ENCODE measurements at places on chromosomes 1 and 21.

DNA sequence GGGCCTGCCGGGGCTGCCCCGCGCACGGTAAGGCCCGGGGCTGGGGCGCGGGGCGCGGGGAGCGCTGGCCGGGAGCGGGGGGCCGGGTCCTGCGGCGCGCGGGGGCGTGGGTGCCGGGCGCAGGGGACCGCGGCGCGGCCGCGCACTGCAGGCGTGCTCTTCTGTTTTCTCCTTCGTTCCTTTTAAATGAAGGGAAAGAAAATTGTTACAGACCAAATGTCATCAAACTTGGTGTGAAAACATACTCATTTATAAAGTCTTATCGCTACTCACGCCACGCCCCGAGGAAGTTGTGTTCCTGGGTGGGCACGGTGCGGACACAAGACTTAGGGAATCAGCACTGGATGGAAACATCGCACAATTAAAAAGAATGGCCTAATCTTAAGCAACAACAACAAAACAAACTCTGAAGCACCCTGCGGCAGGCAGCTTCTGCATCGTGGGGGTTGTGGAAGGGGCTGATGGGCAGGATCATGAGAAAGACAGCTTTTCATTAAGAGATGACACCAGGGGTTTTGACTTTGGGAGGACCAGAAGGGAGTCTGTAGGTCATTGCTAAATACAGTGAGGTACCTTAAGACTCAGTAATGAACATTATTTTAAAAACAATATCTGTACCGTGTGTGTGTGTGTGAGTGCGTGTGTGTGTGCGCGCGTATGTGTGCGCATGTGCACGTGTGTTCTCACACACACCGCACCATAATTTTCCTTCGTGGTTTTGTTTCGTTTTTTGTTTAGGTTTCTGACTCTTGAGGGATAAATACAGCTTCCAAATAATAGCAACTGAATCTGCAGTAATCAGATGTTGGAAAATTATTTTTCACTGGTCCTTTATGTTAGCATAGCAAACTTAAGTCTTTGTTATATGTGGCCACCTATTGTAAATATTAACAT lies 548 bp downstream of the B3GALT5 start:
- DNase-seq, result no peak

- peak; percentile 36 for DNase-seq
These were observed 114.9 kb upstream of the SLC45A1 start for GRCh38 chr1:8203056-8203455.

DNA sequence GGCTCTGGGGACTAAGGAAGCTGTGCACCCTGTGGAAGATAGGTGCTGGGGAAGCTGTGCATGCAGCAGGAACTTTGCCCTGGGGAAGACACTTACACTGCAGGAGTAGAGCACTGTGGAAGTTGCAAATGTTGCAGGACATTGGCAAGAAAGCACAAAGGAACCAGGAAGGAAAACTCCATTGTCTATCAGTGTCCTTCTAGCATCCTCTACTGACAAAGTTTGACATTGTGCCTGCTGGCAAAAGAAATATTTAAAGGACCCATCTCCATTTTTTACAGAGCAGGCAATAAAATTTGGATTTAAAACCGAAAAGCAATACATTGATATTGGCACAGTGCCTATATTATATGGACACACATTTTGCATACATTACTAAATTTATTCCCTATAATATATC lies 394.1 kb downstream of the PBX1 start:
- no peak for DNase-seq

GRCh38 chr1:174968750-174969244 lies 30.9 kb upstream of the CACYBP start:
- DNase-seq, result peak; percentile 76

GRCh38 chr1:158331481-158332150 lies at the start of gene CD1B:
Gene CD1B (minus strand): TSS chr1:158331531. CDS start chr1:158331423, 108 bp downstream.
- DNase-seq, result no peak

GRCh38 chr1:29240400-29240837 lies 4.1 kb downstream of the PTPRU start:
- no peak for DNase-seq

DNA sequence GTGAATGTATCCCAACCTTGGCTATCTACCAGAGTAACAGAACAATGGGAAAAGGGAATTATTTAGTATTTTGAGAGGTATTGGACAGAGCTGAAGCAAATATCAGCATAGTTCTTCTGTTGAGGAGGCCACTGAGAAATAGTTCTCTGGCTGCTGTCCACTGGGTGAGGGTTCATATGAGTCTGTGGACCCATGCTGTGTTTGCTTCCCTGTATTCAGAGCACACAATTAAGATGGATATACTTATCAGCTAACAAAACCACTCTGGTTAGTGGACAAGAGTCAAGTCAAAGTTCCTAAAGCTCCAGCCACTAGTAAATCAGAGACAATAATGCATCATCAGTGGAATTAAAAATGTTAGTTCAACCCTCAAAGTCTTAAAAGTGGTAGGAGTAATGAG lies 66.1 kb downstream of the RGS18 start:
- DNase-seq, result no peak

- DNase-seq, result no peak
These were observed 62.6 kb upstream of the COL6A1 start for GRCh38 chr21:45918835-45919447.

DNA sequence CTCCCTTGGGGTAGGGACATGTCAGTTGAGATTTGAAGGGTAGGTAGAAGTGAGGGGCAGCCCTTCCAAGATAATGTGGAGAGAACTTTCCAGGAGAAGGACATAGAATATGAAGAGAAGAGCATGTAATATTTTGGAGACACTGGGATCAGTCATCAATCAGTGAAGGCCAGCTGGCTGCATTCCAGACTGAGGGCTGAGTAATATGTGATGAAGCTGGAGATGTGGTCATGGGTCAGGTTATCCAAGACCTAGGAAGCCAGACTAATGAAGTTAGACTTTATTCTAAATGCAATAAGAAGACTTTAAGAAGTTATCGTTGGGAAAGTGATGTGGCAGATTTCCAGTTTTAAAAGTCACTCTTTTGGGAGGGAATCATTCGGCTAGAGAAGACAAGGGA lies 262.0 kb downstream of the HMCN1 start:
- peak; percentile 97 for DNase-seq

GRCh38 chr1:7902478-7903085 lies 38.1 kb downstream of the TNFRSF9 start:
- peak; percentile 77 for DNase-seq

DNA sequence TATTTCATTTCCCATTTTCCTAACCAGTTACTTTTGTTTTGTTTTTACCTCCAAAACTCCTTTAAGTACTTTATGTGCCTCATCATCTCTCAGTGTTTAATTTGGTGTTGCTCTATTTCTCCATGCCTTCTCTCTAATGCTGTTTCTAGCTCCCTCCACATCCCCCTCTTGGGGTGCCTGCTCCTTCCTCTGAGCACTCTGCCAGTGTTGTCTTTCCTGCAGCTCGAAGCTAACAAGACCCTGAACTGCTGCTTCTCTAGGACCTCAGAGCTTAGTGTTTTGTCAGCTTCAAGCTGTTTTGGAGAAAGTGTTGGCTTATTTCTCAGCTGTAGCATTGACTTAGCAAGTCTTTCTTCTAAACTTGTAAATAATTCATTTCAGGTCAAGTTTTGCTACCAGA lies 290.6 kb downstream of the DPYD start:
- DNase-seq, result no peak

DNA sequence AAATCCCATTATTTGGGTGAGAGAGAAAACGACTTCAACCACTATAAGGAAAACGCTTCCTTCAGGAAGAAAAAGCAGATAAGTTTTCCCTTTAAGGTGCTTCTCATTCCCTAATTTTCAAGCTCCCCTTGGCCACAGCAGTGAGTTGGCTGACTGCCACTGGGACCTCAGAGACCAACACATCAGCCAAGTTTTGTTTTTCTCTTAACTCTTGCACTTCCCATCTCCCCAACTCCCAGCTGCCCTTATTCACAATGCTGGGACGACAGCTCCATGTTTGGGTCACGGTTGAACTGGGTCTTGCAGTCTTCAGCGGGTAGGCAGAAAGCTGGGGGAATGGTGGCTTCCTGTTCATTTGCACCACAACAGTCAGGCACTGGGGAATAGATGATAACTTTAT lies 18.9 kb downstream of the SGIP1 start:
- peak; percentile 45 for DNase-seq

DNA sequence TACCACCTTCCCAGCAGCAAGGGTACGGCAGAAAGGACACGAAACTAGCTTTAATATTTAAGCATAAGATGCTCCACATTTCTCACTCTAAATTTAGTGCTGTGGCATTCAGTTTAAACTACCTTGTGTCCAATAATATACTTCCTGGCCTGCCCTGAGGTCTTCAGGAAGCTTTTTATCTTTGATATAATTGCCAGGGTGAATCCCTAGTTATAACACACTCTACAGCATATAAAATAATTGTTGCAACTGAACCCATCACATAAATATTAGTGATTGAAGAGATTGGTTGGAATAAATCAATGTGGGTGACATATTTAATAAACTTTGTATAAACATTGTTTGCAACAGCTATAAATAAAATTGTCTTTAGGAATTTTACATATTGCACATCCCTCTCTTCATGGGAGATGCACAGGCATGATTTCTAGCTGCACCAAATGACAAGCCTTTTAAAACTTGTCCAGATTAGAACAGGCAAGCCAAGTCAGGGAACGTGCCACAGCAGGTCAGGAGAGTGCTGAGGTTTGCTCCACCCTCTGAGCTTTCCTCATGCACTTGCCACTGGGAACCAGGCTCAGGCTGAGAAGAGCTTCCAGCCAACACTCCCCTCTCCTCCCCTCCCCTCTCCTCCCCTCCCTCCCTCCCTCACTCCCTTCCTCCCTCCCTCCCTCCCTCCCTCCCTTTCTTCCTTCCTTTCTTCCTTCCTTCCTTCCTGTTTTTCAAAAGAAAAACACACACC lies 623.2 kb upstream of the PKN2 start:
- DNase-seq, result no peak

DNA sequence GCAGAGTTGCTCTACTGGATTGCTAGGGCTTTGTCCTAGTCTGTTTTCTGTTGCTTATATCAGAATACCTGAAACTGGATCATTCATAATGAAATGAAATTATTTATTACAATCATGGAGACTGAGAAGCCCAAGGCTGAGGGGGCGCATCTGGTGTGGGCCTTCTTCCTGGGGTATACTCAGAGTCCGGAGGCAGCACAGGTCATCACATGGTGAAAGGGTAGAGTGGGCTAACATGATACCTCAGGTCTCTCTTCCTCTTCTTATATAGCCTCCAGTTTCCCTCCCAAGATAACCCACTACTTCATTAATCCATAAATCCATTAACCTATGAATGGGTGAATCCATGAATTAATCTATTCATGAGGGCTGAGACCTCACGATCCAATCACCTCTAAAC lies 667.6 kb upstream of the NCAM2 start:
- no peak for DNase-seq

DNA sequence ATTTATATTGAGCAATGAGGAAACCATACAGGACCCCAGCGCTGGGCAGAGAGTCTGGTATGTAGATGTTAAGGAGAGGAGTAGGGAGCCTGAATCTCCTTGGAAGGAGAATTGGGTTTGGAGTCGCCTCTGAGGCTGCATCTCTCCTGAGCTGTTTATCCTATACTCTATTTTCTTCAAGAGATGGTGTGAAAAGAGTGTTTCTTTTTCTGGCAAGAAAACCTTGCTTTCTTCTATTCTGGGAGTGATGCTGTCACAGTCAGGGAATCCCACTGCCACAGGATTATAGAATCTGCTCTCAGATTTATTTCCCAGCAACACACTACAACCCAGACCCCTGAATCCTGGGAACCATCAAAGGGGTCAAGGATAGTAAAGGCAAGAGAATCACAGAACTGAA lies 3.3 kb downstream of the LURAP1 start:
- DNase-seq, result no peak

GRCh38 chr1:24257373-24257772 lies 61.8 kb upstream of the GRHL3 start:
- no peak for DNase-seq

DNA sequence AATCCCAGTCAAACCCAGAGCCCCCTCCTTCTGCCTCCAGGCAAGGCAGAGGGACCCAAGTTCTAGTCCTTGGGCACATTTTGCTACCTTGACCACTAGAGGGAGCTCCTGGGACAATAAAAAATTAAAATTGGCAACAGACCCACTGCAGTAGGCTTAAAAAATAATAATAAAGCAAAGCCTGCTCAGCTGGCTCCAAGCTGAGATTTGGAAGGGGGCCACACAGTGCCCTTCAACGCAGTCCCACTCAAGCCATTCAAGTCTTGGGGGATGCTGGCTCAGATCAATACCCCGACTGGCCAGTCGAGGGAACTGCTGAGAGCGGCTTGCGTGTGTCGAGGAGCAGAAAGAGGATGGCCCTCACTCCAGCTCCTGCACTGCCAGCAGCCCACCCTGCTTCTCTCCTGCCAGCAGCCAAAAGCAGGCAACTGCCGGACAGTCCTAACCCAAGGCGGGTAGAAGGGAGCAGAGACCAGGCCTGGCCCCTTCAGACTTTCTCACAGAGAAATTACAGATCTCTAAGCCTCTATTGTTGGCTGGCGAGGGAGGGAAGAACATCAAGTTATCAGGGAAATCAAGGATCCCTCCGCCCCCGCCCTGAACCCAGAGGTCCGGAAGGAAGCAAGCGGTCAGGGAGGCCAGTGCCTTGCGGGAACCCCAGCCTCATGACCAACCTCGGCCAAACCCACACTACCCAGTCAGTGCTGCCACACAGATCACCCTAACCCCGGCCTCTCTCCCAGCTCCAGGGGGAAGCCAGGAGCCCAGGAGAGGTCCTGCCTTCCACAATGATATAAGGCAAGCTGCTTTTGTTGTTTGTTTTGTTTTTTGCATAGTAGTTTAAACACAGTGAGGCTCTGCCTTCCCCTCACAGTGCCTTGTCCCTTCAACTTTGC lies 4.9 kb upstream of the ALDH4A1 start:
- peak; percentile 65 for DNase-seq

DNA sequence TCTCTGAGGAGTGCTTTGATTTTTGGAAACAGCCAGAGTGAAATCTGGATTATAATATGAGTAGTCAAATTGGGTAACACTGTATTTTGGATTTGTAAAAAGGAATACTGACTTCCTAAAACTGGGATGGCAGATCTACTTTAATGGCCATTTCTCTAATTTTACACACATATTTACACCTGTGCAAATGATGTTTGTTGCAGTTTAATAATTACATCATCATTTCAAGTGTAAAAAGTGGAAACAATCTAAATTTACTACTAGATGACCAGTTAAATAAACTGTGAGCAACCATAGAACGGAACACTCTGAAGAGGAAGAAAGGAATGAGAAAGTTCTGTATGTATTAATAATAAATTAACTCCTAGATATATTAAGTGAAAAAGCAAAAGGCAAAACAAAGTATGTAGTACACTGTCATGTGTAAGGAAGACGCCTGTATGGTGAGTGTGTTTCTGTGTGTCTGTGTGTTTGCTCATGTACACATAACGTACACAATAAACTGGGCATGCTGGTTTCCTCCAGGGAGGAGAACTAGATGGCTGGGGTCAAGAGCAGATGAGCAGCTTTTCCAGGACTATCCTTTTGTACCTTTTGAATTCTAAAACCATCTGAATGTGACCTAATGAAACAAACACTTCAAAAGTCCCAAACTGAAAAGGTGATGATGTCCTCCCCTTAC lies 2.9 kb upstream of the RHEX start:
- DNase-seq, result no peak

All from fibroblast of mammary gland (primary cell).